RKO (cell line): ENCODE measurements at places on chromosomes 12 and 14.

GRCh38 chr12:100995771-100996170 lies 201.2 kb downstream of the ANO4 start:
- DNase-seq = no peak

DNA sequence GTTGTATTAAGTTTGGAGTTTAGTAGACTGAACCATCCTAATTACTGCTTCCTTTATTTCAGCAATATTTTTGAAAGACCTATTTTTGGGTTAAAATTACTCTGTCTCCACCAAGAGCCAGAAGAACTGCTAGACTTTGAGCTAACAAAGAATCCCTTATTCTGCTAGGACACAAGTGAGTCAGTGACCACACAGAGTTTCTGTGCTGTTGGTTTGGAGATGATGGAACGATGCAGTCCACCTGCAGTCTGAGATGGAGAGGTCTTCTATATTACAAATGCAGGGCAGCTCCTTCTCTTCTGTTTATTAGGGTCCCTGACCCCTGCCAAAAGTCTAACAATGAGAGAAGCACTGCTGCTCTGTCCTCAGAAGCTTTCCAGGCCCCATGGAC lies 6.7 kb upstream of the STXBP6 start:
- DNase-seq = no peak

- no peak for DNase-seq
These were observed 9.7 kb downstream of the DNM1L start for GRCh38 chr12:32688786-32689185.

GRCh38 chr12:45353944-45354343 lies 138.0 kb downstream of the ANO6 start:
- DNase-seq = no peak

- DNase-seq = no peak
These were observed 16.2 kb downstream of the KRT80 start for GRCh38 chr12:52175371-52176350.

GRCh38 chr12:57640175-57641042 lies 7.4 kb upstream of the B4GALNT1 start:
- no peak for DNase-seq

- no peak for DNase-seq
These were observed 52.3 kb downstream of the IPO8 start for GRCh38 chr12:30643366-30643765.

DNA sequence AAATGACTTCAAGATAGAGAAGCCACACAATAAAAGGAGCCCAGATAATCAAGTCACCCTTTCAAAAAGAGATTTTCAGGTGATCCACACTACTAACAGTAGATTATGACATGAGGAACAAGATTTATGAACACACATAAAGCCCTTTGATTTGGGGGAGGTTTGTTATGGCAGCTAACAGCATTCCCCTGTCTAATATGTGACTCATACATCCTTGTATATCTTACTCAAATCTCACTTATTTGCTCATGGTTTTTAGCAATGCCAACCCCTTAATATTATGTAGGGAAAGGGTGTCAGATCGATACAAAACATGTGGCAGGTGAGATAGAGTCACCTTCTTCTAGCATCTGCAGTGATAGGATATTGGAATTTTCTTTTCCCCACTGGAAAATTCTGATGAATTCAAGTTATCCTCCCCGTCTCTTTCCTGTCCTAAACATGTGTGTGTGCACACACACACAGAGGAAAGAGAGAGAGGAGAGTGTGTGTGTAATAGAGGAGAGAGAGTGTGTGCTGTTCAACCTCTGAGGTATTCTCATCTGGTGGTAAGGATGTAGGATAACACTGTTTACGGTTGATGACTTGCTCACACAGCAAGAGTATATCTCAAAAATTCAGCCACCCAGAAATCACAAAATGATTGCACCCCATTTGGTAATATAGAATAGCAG lies 319.9 kb downstream of the KCNC2 start:
- peak; percentile 61 for DNase-seq

DNA sequence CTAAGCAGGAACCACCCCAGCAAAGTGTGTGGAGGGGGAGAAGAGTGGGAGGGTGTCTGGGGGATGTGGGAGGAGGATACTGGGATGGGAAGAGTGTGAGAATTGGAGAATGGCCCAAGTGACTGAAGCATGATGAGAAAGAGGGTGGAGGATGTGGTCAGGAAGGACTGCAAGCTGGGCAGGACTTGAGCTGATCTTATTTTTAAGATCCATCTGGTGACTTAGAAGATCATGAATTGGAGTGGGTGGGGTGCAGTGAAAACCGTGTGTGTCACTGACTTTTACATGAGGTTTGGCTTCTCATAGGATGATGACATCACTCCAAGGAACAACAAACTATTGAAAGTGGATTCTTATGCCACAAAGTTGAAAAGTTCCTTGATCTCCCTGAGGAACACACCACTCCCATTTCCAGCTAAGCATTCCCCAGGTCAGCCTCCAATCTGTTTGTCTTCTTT lies 287.5 kb downstream of the GALC start:
- DNase-seq = no peak

DNA sequence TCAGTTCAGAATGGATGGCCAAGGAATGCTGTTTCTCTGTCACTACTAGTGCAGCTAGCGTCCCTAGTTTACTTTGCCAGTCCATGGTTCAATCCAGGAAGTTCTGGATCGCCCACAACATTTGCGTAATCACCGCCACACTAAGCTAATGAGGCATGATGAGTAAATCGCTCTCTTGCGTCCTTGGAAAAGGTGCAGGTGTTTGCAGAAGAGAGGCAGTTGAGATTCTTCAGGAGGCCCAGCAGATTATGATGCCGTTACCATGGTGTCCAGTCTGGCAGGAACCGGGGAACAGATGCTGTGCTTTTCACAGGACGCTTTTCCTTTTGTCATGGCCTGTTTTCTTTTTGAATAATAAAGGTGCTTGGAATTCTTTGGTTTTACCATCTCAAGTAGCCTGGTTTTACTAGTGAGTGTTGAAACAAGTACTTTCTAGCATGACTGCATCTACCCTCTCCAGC lies 9.0 kb downstream of the TPH2 start:
- peak; percentile 68 for DNase-seq

GRCh38 chr12:54298904-54299303 lies 1.9 kb downstream of the NFE2 start:
- DNase-seq = no peak

DNA sequence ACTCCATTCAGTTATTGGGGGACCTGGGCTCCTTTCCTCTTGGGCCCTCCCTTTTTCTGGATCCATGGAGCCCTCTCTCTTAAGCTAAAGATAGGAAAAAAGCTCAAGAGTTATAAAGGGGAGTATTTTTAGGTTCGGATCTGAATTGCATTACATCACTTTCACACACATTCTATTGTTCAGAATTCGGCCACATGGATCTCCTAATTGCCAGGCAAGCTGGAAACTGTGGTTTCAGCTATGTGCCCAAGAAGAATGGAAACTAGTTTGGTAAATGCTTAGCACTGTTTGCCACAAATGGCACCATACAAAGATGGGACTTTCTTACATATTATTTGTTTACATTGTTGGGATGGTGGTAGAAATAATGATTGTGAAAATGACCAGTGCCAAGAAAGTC lies 145.6 kb downstream of the LRIG3 start:
- DNase-seq = no peak

DNA sequence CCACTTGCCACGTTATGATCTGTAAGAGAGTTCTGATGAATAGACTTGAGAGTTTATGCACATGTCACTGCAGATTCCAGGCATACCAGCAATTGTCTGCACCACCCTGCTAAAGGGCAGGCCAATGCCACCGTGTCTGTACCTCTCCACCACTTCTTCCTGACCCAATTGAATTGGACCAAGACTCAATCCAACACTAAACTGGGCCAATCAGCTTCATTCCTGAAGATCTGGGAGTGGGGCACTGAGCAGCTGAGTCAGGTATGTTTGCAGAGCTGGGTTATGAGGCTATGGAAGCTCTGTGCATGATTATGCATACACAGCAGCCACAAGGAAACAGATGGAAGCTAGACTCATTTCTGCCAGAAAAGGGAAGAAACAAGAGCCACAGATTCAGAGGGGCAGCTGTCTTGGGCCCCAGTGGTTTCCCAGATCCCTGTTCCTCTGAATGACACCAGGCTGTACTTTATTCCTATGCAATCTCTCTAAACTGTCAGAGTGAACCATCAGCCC lies 28.0 kb downstream of the DAO start:
- DNase-seq = no peak

- DNase-seq = no peak
These were observed 58.7 kb upstream of the STK38L start for GRCh38 chr12:27185234-27186021.

DNA sequence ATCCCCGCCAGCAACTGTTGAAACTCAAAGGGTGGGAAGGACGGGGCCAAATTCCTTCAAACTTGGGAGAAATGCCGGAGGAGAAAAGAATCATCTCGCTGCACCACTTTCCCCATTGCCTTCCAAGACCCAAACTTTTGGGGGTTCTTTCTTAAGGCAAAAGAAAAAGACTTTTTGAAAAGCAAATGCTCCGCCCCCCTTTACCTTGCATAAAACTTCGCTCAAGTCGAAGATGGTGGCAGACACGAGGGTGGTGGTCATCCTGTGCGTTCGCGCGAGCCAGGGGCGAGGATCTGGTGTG lies 239 bp downstream of the ZFP36L1 start:
- no peak for DNase-seq

DNA sequence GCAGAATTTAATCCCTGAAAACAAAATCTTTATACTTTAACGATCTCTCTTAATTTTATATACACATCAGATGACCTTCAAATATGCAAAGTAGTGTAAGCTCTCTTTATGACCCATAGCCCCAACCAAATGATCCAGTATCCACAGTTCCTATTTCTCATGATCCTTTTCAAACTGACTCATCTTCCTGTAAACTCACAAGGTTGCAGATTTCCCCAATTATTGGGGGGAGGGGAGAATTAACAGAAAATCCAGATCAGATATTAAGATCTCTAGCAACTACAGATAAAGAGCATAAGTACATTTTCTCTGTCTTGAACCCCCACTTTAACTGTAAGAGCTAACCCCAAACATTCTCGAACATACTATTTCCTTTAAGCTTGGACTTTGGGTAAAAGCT lies 12.5 kb downstream of the GNS start:
- peak; percentile 40 for DNase-seq

GRCh38 chr12:14810167-14810952 lies 3.6 kb downstream of the SMCO3 start:
- DNase-seq = no peak

DNA sequence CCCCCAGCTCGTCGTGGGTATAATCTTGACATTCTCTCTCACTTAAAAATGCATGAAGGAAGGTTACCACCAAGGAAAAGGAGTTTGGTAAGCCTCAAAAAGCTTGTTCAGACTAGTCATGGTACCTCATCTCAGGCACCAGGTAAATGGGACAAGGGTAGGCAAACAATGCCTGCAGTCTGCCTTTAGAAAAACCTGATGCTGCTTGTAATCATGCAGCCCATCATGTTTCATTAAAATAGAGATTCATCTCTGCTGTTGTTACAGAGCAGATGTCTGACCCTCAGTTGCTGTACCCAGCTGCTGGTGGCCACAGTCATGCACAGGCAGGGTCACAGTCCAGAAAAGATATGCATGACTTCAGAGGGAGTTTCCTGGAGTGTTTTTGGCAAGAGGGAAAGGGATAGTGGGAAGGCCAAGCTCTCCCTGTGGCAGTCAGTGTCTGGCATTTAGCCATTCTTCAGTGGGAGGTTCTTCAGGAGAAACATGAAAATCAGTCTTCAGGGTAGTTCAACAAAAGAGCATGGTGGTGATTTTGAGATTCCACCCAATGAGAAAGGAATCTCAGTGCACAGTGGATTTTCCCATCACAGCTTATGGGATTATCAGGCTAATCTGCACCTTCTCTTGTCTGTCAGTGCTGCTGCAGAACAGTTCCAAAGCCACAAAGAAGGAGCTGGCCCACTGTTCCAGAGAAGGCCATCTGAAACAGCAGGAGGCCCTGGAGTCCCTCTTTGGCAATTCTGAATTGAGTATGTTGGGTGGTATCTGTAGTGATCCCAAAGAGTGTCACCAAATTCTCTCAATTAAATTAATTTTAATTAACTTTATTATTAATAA lies 202.7 kb upstream of the FRMD6 start:
- DNase-seq = no peak

GRCh38 chr12:26741584-26742227 lies 91.3 kb downstream of the ITPR2 start:
- no peak for DNase-seq

GRCh38 chr12:44026046-44026445 lies 190.2 kb downstream of the TMEM117 start:
- DNase-seq = no peak

DNA sequence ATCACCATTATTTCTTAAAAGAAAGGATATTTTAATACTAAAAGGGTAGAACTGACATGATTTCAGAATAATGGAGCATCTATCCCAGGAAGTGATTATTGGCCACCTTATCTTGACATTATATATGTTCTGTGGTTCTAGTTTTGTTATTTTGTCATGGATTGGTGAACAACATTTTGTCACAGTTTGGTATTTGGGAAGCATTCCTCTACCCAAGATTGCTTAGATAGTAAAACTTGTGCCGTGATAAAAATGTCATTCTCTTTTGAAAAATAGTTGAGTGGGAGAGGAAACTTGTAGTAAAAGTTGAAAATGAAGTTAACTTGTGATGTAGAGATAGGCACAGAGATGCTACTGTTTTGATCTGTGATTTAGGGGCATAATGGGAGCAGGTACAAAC lies 65.7 kb downstream of the TMX1 start:
- DNase-seq = no peak

GRCh38 chr12:92136965-92137721 lies 8.5 kb downstream of the BTG1 start:
- DNase-seq = peak; percentile 73

GRCh38 chr12:7966563-7966962 lies 30.6 kb upstream of the SLC2A3 start:
- DNase-seq = no peak

DNA sequence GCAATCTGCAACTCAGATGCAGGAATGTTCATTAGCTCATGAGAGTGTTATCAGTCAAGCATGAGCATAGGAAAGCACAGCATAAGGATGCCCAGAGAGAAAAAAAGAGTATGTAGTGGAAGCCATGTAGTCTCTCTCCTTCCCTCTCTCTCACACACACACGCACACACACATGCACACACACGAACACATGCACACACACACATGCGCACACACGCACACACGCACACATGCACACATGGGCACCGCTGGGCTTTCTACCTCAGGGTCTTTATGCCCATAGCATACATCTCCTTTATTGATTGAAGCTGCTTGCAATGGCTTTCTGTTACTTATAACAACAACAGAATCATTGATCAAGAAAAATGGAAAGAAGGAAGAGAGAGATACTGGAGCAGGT lies 240.9 kb downstream of the ETNK1 start:
- no peak for DNase-seq

- peak; percentile 25 for DNase-seq
These were observed 114.8 kb downstream of the PLXNC1 start for GRCh38 chr12:94263011-94263811.
